Dermis blood vessel endothelial cell (primary cell): ENCODE measurements at places on chromosomes 4 and X. TPM values are rescaled to one million over a fixed set of nuclear protein-coding genes. Genes with fewer than 3 reads are reported as not detected.

DNA sequence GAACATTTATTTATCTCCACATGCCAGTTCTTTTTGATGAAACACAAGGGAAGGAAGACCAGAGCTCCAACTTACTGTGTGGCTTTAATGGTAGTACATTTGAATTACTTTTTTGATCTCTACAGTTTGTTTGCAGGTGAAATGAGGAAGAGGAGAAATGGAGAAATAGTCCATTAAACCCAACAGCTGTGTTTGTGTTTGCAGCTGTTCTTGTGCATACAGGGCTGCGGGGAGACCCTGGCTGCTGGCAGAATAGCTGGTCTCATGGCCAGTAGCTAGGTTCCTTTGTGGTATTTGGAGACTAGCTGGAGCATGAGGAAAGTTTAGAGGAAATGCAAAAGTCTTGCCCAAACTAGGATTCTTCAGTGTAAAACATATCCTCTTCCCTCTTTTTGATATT, 374.8 kb downstream of the GPAT3 start:
- no peak for DNase-seq

DNA sequence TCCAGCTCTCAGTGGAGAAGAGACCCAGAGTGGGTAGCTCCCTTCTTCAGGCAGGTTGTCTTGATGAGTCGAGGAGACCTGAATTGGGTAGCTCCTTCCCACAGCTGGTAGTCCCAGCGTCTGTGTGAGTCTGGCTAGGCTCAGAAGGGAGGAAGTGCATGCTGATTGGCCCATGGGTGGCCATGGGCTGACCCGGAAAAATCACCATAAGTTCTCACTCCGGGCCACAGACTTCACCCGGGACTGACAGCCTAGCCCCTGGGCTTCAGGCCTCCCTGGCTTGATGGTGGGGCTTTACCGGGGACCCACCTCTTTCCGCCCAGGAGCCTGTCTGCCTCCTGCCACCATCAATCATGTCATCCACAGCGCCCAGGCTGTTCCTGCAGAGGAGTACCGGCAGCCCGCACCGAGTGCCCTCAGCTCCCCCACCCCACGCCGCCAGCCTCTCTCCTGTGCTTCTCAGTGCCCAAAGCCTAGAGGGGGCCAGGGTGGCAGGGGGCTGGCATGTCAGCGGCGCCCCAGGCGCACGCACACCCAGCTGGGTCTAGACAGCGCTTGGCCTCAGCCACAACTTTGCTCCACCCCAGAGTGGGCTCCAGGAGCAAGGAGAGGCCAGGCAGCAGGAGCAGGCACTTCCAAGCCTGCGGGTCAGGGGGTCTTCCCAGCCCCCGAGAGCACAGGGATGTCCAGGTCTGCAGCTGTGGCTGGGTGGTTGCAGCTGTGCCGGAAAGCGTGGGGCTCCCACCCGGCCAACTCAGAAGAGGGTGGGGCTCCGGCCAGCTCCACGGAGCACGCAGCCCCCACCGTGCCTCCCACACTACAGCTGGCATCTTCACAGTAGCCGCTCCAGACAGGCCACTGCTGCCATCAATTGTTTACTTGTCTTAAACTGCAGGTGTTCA, 16.1 kb upstream of the SAT1 start:
- no peak for DNase-seq

The ANKRD50 gene
- total RNA-seq, result 60.9 and 89.9 TPM in 2 replicates

- no peak for DNase-seq
Observed at GRCh38 chr4:26051240-26051639, 137.2 kb downstream of the SMIM20 start.

DNA sequence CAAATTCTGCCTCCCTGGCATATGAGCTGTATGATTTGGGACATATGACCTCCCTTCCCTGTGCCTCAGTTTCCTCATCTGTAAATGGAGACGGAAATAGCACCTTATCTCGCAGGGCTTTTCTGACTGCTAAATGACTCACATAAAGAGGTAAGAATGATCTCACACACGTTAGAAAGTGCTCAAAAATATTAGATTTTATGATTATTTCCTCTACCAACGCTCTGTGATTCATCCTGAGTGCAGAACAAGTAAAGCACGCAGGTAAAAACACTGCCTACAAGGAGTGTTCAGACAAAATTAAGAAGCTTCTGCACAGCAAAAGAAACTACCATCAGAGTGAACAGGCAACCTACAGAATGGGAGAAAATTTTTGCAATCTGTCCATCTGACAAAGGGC, 21.1 kb downstream of the ACSL1 start:
- no peak for DNase-seq

DNA sequence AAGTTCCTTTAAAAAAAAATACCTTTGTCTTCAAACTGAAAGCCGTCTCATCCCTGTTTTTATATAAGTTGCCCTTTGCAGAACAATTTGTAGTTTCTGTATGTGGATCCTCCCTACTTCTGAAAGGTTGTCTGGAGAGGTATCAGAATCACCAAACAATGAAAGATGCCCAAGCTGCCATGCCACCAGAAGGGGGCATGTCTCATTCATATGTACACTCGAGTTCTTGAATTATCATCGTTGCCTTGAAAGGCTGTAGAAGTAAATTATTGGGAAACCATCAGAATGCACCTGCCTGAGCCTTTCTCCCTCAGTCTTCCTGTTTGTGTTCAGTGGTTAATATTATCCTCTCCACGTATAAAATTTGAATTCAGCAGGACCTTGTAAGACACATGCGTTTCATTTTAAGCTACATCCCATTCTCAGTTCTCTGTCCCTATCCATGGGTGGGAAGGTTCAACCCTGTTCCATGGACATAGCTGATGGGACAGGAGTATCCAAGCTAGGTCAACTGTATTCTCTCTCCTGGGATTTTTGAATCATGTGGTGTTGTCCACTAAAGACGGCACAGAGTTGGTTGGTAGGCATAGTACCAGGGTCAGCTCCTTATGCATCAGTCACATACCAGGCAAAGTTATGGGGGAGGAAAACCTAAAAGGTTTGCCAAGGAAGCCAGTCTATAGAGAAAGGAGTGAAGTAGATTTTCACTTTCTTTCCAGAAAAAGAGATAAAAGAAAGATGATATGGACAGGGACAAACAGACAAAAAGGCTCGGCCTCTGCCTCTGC, 24.0 kb downstream of the GALNT7 start:
- peak; percentile 54 for DNase-seq

The TCEAL1 gene
- 20.6 and 30.3 TPM in 2 replicates for total RNA-seq

GRCh38 chrX:124211312-124211942, 121.0 kb upstream of the TEX13D start:
- DNase-seq, result peak; percentile 33

GRCh38 chr4:82373486-82373815, 340 bp downstream of the HNRNPD start:
- DNase-seq, result no peak

The CHIC1 gene
- total RNA-seq, result 11.9 and 13.2 TPM in 2 replicates

The LGI2 gene
- 0.05 TPM in 1 of 2 replicates, not detected in the other for total RNA-seq

DNA sequence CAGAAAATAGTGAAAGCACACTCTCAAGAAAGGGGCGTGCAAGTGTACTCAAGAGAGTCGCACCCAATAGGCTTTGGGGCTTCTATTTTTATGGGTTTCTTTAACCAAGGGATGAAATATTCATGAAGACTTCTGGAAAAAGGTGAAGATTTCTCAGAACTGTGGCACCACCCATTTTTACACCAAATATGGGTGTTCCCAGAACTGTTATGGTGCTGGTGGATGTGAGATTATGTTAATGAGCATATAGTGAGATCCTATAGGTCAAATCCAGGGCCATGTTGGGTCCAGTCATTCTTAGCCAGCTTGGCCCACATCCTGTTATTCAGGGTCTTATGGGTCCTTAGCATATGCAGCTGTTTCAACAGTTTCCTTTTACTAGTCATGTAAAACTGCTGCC, 61.0 kb upstream of the SMIM10 start:
- DNase-seq, result no peak

The CCDC120 gene
- total RNA-seq, result 0.85 and 1.4 TPM in 2 replicates

- DNase-seq, result no peak
Observed at GRCh38 chr4:60657041-60657440, 543.1 kb upstream of the ADGRL3 start.

The CSAG3 gene
- total RNA-seq, result not detected in 2 replicates
